ENCODE measurements at places on chromosomes 12 and 14.

DNA sequence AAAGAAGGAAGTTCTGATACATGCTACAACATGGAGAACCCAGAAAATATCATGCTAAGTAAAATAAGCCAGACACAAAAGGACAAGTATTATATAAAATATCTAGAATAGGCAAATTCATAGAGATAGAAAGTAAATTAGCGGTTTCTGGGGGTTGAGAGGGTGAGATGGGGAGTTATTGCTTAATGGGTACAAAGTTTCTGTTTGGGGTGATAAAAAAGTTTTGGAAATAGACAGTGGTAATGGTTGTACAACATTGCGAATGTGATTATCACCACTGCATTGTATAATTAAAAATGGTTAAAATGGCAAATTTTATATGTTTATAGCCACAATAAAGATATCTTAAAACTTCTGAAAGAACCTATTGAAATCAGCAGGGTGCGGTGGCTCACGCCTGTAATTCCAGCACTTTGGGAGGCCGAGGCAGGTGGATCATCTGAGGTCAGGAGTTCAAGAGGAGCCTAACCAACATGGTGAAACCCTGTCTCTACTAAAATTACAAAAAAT is 15.0 kb downstream of the ZBTB25 start:
- no peak for DNase-seq

GRCh38 chr12:66242311-66242710 is 53.3 kb downstream of the IRAK3 start:
- no peak for DNase-seq

- no peak for DNase-seq
Observed at GRCh38 chr14:92010644-92011043, 29.2 kb downstream of the TRIP11 start.

GRCh38 chr14:77638771-77639171 is 22.3 kb upstream of the SPTLC2 start:
- DNase-seq = no peak

DNA sequence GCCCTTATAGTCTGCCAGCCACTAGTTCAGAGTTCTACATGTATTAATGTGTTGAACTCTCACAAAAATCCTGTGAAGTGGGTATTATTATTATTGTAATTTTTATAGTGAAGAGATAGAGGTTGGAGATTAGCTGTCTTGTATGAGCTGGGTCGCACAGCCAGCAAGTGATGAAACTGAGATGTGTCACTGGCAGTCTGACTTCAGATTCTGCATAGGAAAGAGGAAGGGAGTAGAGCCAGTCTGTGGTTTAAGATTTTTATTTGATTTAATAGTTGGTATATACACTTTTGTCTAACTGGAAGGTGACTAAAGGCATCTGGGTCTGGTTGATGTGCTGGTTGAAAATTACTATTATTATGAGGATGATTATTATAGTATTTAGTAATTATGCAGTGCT is 5.8 kb upstream of the FRS2 start:
- no peak for DNase-seq

- no peak for DNase-seq
Observed at GRCh38 chr14:31124197-31124596, 83.4 kb downstream of the HECTD1 start.

DNA sequence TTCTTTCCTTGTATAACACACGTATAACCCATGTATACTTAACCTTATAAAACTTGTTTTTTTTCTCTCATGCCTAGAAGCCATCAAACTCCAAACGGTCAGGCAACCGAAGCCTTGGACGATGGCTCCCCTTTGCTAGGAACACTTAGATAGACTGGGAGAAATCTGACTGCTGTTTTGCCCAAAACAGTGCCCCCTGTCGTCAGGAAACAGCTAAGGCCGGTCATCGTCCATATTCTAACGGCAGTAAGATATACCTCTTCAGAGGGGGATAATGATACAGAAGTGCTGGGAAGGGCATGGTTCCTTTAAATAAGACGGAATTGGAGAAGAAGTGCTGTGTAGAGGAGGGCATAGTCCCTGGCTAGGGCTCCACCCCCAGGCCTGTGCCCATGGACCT is 130.5 kb downstream of the SLC41A2 start:
- DNase-seq = no peak

DNA sequence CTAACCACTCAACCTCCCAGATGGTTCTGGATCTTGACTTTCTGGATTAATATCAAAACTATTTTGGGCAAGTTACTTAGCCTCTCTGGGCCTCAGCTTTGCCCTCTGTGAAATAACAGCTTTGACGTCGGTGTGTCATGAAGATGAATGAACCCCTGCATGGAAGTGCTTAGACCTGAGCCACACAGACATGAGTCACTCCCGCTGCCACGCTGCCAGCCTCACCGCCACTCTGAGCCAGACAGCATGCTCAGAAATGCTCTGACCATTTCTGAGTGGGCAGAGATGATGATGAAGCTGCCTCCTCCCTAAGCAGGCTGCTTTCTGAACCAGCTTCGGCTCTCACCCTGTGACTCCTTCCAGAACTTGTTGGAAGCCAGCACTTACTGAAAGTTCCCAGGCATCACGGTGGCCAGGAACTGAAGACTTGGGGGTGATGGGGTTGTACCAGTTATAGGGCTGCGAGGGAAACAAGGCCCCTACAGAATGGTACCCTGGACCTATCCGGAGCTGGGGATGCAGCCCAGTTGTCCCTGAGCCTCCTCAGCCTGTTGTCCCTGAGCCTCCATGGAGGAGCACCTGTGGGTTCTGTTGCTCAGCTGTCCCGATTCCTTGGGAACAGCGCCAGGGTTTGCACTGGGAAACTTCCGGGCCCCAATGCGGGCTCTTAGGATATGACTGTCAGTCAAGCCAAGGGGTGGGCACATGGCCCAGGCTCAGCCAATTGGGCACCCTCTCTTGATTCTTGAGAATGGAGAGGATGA is 2.0 kb upstream of the CCDC197 start:
- peak; percentile 21 for DNase-seq

DNA sequence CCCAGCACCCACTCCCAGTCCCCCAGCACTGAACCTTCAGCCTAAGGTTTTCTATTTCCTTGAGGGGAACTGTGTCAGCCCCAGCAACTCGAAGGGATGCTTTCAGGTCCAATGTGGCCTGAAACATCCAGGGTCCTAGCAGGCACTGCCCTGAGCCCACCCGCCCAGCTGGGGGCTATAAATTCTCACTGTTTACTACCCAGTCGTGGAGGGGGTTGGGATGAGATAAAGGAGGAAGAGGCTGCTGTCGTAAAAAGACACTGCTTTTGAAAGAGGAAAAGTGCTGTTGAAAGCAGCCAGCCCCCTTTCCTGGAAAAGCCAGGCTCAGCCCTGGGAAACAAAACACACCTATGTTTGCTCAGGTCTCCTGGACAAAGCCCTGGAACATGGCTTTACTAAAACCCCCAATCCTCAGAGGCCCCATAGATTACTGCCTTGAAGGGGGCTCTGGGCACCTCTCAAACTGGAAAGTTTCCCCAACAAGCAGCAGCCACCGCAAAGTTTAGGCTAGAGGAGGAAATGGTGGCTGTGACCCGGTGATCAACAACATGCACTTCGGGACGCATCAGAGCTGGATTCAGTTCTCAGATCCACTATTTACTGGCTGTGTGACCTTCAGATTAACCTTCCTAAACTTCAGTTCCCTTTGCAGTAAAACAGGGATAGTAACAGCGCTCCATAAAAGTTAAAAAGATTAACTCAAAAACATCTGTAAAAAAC is 51.0 kb downstream of the ACTN1 start:
- DNase-seq = no peak

- DNase-seq = no peak
Observed at GRCh38 chr12:87201598-87201997, 827.6 kb downstream of the C12orf50 start.

GRCh38 chr12:86435053-86435452 is 178.9 kb upstream of the MGAT4C start:
- no peak for DNase-seq

DNA sequence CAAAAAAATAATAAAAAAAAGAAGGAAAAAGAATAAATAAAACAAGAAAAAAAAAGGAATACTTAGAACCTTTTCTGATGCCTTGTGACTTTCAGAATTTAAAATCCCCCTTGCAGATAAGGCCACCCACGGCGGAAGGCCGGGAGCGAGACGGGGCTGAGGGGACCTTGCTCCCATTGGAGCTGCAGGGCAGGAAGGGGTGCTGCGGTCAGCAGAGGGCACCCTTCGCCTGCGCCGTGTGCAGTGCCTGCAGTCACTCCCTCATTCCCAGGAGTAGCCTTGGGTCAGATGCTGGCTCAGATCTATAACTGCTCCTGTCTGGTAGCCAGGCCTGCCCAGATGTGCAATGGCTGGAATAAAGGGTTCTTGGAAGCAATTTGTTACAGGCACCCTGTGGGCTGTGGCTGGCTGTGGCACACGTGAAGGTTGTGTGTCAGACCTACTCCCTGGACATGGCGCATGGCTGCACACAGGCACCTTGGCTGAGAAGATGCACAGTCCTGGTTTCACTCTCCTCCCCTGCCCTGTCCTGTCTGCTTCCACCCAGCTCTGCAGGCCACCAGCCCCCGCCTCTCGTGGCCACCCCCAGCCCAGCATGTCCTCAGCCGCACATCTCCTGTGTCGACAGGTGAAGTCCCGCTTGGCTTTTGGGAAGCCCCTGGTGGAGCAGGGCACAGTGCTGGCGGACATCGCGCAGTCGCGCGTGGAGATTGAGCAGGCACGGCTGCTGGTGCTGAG is 13.4 kb upstream of the ALDH2 start:
- peak; percentile 36 for DNase-seq

DNA sequence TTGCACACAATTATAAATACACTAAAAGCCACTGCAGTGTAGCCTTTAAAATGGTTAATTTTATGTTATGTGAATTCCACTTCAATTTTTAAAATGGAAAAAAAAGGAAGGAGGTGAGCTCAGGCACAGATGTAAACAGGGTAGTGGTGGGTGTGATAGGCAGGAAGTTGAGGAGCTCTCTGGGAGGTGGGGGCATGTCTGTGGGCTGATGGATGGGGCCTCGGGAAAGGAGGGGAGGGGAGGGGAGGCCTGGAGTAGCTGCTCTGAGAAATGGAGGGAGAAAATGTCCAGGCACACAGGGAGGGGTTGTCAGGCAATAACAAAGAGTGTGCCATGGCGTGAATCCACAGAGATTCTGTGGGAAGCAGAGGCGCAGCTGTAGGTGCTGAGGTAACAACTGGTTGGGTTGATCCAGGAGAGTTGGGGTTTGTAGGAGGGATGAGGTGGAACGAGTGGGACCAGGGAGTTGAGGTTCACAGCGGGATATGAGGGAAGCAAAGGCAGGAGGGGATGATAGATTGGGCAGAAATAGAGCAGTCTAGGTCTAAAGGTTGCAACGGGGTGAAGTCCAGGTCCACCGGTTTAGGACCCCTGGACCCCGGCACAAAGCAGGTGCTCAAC is 57.2 kb downstream of the LTBP2 start:
- no peak for DNase-seq

DNA sequence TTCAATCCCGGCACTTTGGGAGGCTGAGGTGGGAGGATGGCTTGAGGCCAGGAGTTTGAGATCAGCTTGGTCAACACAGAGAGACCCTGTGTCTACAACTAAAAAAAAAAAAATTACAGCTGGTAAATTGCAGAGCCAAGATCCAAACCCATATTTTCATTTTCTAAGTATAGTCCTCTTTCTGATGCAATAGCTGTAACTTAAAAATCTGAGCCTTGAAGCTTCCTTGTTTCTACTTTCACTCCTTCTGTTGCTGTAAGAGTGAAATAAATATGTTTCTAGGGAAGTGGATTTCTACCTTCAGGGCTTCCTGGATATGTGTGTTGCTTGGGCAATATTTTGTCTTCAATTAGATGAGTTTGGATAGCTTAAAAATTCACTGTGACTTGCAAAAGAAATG is 42.0 kb upstream of the PRICKLE1 start:
- DNase-seq = no peak

DNA sequence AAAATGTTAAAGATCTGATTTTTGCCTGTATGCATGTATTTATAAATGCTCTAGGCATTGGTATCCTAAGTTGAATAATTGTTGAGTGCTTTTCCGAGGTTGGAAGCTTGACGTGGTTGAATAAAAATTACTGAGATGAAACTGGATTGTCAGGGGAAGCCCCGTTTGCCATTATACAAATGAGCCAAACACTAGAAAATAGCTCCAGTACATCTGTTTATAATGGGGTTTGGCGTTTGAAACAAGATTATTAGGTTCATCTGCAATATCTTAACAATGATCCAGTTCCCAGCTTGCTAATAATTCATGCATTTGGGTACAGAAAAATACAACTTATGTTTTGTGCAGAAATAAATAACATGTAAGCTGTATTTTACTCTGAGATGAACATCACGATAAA is 789.6 kb downstream of the GALC start:
- peak; percentile 28 for DNase-seq

- DNase-seq = no peak
Observed at GRCh38 chr12:111431772-111432171, 26.0 kb downstream of the SH2B3 start.

GRCh38 chr12:27305673-27306456 is 26.8 kb upstream of the BMAL2 start:
- peak; percentile 31 for DNase-seq

- peak; percentile 78 for DNase-seq
Observed at GRCh38 chr12:19369691-19370148, 69.6 kb upstream of the AEBP2 start.

DNA sequence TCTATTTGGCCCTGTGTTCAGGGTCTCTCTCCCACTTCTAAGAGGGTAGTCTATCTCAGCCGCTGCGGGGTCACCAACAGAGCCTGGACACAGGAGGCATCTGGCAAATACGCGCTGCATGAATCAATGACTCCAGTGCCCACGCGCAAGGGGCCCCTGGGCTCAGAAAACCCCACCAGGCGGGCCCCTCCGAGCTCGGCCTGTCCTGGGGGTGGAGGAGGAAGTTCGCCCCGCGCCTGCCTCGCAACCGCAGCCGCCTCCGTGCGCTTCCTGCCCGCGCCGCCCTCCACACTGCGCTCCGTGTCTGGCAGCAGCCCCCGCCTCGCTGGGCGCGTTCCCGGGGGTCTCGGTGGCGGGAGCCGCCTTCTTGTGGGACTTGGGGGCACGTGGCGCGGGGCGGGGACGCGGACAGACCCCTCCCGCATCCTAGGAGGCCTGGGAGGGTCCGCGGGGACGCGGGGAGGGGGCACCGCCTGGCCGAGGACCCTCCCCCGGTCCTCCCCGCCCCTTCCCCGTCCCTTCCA is 811 bp upstream of the FBRSL1 start:
- DNase-seq = no peak

GRCh38 chr12:96350982-96351381 is 49.3 kb downstream of the CDK17 start:
- no peak for DNase-seq

DNA sequence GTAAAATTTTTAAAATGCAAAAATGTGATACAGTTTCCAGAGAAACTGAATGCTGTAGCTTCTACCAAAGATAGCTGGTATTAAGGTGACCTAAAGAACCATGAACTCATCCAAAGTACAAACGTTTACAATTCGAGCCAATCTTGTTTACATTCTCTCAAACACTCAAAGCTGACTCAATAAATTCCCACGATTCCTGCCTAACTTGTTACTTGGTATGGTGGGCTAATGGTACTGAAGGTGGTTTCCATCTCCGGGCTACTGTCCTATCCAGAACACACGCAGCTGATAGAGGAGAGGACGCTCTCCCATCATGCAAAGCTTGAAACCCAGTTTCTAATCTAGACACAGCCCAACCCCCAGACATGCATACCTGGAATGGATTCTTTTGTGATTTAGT is 31.5 kb downstream of the RAD9B start:
- no peak for DNase-seq
